Left renal pelvis (tissue), 4 donors: ENCODE measurements at places on chromosomes 1 and 21. TPM values are rescaled to one million over a fixed set of nuclear protein-coding genes. Genes with fewer than 3 reads are reported as not detected.

The PLPPR5 gene
- polyA plus RNA-seq = 1.9 TPM

The CELA2A gene
- polyA plus RNA-seq = not detected

The SPATA46 gene
- 3.8 TPM for polyA plus RNA-seq

The CRP gene
- polyA plus RNA-seq = 0.20 TPM

The SLC6A17 gene
- polyA plus RNA-seq = 0.82 TPM

The GOLT1A gene
- 0.20 TPM for polyA plus RNA-seq

The PACC1 gene
- polyA plus RNA-seq = 14.5 TPM

The ITLN2 gene
- polyA plus RNA-seq = not detected

The PLA2G2C gene
- 0.14 TPM for polyA plus RNA-seq

GRCh38 chr1:36988741-36989193, 45.5 kb downstream of the GRIK3 start:
- DNase-seq = no peak

DNA sequence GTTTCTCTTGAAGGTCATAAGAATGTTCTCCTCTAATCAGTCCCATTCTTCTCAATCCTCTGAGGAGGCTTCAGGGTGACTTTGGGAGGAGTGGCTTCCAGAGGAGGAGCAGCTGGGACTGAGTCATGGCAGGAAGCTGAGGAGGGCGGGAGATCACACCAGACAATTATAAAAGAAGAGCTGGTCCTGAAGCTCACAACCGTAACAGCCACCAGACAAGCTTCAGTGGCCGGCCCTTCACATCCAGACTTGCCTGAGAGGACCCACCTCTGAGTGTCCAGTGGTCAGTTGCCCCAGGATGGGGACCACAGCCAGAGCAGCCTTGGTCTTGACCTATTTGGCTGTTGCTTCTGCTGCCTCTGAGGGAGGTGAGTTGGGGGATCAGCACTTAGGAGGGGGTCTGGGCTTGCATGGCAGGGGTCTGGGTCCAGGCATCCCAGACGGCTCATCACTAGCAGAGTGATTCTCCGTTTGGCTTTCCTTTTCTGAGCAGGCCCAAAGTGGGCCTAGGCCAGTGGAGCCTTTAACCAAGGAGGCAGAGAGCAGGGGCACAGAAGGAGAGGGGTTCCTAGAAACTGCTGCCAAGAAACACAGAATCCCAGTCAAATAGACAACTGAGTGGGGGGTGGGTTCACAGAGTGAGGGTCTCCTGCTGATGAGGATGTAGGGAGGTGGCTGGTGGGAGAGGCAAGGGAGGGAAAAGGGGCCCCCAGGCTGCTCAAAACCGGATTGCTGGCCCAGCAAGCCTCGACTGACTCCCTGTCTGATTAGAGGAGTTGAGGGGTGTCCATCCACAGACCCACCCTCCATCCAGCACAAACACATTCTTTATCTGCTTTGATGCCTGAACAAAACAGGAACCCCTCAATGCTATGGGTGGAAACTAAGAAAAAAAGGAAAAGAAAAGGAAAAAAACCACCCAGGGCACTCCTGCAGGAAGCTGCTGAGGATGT, at the start of gene ECM1:
ECM1 (plus strand) TSS at position 198 of the 953 bp plus-strand sequence; CDS start at position 299, 101 bp downstream.
- no peak for DNase-seq

DNA sequence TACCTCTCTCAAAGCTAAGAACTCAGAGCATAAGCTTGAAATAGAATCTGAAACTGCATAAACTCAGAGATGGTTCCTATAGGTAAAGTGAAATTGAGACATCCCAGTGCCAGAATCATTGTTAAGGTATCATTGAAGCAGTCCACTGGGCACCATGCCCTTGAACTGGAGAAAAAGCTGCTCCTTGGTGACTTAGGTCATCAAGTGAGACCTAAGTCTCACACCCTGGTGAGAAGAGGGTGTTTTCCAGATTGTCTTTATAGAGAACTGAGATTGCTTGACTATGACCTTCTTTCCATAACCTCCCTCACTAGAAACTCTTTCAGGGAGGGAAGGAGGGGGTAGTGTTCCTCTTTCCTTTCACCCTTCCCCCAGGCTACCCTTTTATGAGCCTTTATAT, 9.4 kb upstream of the ATP6V1G3 start:
- no peak for DNase-seq

- DNase-seq = peak; percentile 62
Measured at GRCh38 chr1:205523891-205524793, 19.7 kb downstream of the CDK18 start.

DNA sequence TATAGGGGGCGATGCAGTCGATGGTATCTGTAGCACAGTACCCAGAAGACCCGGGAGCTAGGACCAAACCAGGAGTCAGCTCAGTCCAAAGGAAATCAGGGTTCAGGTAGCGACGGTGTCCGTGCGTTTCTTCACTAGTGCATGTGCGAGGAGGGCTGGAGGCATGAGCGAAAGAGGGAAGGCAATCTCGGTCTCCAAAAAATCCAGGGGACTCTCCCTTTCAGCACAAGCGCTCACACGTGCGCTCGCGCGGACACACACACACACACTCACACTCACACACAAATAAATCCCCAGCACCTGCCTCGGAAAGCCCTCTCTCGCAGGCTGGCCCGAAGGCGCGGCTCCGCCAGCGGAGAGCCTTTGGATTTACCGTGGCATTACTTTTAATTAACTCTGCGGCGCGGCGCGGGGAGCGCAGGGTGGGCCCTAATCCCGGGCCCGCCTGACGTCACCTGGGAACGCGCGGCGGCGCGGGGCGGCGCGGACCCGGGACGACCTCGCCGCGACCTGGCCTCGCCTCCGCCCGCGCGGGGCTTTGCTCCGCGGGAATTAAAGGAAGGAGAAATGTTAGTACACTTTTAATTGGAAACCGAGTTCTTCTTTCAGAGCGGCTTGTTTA, 121.2 kb downstream of the LMX1A start:
- DNase-seq = no peak

- DNase-seq = no peak
Measured at GRCh38 chr1:20997602-20998224, 179.0 kb downstream of the EIF4G3 start.

GRCh38 chr1:18612073-18612472, 18.6 kb upstream of the PAX7 start:
- DNase-seq = no peak

- DNase-seq = no peak
Measured at GRCh38 chr1:242187171-242187570, 188.3 kb upstream of the MAP1LC3C start.

- DNase-seq = no peak
Measured at GRCh38 chr1:220950576-220950975, 71.3 kb downstream of the HLX start.

DNA sequence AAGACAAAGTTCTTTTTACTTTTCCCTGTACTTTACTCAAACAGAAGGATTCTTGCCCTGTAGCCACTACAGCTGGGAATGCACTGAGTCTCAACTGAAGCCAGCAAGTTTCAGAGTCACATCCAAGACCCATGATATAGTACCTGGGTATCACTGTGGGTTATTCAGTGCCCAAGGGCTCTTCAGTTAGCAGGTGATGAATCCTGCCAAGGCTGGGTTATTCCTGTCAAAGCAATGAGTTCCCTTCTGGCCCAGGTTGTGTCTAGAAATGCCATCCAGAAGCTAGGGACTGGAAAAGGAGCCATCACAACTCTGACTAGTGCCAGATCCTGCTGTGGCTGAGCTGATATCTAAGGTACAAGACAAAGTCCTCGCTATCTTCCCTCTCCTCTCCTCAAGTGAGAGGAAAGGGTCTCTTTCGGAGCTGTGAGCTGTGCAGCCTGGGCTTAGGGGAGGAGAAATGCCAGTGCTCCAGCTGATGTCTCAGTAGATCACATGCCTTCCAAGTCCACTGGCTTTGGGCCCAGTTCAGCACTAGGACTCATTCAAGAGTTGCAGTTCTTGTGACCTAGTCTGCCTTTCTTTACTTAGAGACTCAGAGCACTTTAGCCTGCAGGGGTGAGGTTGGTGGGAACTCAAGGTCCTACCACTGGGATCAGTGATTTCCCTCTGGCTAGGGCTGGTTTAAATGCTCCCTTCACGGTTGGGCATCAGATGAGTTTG, 369.4 kb downstream of the TBX15 start:
- DNase-seq = no peak

DNA sequence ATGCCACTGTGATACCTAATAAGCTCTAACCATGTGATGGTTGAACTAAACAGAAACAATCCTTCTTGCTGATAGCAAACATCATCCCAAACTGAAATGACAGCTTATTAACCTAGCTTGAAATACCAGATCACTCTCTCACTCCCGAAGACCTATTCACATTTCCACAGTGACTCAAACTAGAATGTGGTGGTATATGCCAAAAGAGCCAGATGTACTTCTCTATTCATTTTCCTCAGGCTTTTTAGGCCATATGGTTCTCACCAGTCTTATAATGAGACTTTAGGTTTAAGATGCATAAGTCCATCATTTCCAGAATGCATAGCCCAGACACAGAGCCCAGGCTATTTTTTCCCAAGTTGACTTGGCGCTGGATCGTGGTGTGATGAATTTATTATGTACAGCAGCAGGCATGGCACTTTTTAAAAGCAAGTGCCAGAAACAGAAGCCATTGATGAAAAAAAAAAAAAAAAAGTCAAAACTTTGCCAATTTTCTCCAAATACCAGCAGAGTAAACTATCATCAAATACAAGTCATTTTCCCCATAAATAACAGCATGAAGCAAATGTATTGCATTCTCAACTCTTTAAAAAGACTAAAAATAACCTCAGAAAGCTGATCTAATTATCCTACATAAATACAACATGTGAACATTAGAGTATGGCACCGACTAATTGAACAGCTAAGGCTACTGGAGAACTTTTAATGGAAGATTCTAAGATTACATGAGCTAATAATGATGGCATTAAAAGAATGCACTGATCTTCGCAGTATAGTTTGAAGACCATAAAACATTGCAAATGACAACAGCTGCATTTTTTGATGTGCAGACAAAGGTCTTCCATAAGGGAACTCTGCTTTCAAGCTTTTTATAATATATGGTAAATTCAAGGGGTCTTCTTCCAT, 365.4 kb downstream of the LRRIQ3 start:
- DNase-seq = no peak

DNA sequence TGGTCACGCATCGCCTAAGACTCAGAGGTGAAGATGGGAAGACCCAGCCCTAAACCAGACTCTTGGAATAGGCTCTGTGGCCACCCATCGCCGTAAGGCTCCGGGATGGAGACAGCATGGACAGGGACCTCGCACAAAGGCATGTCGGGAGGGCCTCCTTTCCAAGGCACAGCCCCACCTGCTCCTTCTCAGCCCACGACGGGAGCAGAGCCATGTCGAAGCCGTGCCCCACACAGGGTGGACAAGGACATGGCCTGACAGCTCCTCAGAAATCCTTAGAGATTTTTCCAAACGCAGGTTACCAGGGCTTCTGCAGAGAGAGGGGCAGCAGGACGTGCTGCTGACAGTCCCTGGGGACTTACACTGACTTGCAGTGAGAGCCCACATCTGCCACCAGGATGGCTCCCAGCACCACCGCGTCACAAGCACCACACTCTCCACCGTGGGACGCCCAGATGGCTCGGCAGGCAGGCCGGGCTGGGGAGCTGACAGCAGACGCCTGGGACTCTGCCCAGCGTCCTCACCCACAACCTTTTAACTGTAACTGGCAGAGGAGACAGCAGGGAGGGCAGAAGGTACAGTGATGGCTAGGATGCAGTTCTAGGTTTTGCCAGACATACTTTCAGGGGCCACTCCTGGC, 12.0 kb downstream of the SSU72 start:
- DNase-seq = no peak

GRCh38 chr1:161113915-161114314, 3.9 kb downstream of the PFDN2 start:
- no peak for DNase-seq

DNA sequence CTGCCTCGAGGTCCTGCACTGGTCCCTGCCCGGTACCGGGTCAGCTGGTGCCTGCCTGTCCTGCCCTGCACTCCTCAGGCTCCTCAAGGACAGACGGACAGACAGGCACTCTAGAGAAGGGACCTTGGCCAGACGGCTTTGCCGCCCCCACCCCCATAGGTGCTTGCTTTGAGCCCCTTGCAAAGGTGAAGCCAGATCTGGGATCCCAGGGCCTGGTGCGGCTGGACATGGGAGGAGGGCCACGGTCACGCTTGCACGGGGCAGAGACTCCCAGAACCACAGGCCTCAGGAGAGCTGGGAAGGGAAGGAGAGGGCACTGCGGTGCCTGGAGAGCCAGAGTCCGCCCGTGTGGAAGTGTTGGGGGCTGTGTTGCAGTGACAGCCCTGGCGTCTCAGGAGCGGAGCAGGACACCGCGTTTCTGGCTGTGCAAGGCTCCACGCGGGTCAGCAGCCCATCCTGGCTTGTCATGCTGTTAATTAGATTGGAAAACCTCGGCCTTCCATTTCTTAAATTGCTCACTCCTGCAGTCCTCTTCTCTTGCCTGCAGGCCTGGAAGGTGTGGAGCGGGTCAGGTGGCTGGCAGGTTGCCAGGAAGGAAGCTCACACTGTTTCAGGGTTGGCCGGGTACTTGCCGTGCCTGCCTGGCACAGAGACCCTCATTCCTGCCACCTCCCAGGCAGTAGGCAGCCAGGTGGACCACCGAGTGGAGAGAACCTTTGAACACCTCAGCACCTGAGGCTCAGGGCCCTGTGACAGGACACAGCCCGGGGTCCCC, 16.3 kb downstream of the COL18A1 start:
- DNase-seq = no peak

DNA sequence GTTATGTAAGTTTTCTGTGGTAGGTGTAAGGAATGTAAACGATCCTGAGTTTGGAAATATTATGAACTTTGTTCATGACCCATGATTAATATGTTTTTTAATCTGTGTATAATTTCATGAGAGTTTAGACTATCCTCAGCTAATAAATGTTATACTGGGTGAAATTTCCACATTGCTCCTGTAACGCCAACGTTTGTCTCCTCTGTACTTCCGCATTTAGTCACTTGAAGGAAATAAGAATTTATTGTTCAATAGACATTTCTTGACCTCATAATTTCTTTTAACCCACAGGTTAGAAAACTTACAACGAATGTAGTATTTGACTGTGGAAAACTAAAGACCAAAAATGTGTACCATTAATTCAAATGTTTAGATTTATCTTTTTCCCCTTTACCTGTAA, 876 bp downstream of the KCNJ15 start:
- DNase-seq = no peak

DNA sequence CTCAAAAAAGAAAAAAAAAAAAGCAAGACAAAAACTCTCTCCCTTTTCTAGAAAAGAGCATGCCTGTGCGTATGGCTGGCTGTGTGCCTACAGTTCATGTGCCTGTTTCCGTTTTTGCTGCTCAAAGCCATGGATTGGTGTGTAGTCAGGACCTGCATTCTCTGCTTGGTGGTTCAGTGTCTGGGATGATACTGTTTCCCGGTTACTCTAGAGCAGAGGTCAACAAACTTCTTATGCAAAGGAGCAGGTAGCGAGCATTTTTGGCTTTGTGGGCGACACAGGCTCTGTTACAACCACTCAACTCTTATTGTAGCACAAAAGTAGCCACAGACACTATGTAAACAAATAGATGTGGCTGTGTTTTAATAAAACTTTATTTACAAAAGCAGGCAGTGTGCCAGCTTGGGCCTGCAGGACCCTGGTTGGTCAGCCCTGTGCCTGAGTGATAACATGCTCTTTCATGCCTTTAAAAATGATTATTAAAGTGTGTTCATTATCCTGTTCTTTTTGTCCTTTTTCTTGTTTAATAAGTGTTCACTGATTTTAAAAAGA, 524.2 kb downstream of the KIF26B start:
- no peak for DNase-seq

- DNase-seq = no peak
Measured at GRCh38 chr1:80933346-80933745, 867.4 kb upstream of the ADGRL2 start.

GRCh38 chr1:110068646-110069403, 1.6 kb downstream of the ALX3 start:
- DNase-seq = no peak
